Stimulated activated naive B cell treated with anti-CD40 and anti-IgM and Interleukin-4, amounts not matched to agents 10 μg/mL and 1 μg/mL and 100 μg/mL, for 72 hours (primary cell): ENCODE measurements at places on chromosomes 13 and 19.

DNA sequence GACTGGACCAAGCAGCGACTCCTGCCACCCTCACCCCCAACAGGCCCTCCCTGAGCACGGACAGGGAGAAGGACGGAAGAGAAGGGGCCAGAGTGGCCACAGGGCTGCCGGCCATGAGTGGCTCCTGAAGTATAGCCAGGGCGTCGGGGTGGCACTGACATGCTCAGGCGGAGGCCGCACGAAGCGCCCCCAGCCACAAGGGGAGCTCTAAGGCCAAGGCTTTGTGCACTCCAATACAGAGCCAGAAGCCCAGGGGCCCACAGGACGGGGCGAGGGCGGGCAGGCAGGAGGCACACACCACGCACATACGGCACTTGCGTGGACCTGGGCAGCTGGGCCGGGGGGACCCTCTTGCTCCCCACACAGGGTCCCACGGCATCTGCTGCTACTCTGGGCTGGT lies 52.0 kb downstream of the KLF2 start:
- DNase-seq = no peak

GRCh38 chr13:20099319-20099718 lies 61.5 kb downstream of the GJA3 start:
- no peak for DNase-seq

DNA sequence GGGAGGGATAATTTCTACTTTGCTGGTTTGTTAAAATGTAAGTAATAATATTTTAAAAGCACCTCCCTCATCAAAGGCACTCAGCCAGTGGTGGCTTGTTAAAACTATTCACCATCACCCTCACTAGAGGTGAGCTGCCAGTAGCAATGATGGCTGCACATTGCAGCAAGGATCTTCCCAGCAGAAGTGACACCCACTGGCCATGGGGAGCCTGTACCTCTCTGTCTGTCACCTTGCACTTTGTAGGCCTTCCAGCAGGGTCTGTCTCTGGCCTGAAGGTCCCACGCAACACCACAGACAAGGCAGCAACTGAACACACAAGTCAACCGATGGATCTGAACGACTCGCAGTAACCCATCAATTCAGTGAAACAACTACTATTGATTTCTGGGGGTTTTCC lies 47.3 kb upstream of the C13orf42 start:
- no peak for DNase-seq

DNA sequence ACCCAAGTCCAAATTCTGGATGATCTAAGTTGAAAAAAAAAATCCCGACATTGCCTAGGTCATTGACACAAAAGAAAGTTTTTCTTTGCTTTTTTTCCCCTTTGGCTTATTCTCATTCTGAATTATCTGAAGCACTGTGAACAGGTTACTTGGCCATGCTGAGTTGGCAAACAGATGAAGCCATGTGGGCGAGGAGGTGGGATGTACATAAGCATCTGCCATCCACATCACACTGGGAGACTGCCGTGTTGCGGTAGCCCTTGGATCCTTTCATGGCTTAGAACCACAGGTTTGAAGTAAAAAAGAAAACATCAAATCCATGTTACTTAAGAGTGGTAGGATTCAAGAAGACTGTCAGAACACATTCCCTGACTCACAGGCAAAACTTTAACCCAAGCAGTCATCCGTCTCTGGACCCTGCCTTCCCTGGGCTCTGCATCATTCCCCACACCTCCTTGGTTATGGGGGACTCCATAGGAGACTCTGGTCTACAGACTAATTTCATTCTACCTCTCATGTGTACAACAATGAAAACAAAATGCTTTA lies 242.5 kb upstream of the SERP2 start:
- DNase-seq = no peak

- no peak for DNase-seq
These were observed 4.4 kb upstream of the TBC1D4 start for GRCh38 chr13:75486146-75487062.

DNA sequence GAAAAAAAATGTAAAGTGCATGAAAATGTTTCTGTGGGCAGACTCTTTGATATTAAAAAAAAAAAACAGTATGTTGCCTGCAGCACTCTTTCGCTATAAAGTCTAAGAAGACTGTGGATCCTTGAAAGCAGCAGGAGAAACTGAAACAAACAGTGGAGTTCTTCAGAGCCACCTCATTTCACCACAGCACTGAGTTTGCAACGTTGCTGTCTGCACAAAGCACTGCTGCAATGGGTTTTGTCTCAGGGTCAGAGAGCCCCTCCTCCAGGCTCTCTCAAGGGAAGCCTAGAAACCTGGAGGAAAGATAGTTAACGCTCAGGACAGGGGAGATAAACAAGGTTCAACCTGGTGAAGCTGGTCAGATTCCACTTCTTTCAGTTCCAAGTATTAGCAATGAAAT lies 248.7 kb downstream of the EFNB2 start:
- DNase-seq = no peak

- no peak for DNase-seq
These were observed 12.1 kb downstream of the KLHL26 start for GRCh38 chr19:18648973-18649315.

GRCh38 chr19:40355975-40356680 lies 7.6 kb downstream of the PLD3 start:
- DNase-seq = peak; percentile 24

- DNase-seq = no peak
These were observed 20.1 kb upstream of the CAMSAP3 start for GRCh38 chr19:7575434-7576040.

- no peak for DNase-seq
These were observed 26.6 kb downstream of the ZNF787 start for GRCh38 chr19:56094449-56094848.

DNA sequence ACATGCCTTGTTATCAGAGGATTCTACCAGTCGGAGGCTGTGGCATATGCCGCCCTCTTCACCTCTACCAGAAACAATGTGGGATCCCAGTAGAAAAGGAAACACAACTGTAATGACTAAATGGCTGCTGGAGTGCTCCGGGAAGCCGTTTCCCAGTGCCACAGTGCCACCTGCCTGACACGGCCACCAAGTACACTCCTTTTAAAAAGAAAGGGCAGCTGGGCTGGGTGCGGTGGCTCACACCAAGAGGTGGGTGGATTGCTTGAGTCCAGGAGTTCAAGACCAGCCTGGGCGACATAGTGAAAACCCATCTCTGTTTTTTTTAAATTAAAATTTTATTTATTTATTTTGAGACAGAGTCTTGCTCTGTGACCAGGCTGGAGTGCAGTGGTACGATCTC lies 67.3 kb downstream of the TRPM4 start:
- DNase-seq = peak; percentile 41

DNA sequence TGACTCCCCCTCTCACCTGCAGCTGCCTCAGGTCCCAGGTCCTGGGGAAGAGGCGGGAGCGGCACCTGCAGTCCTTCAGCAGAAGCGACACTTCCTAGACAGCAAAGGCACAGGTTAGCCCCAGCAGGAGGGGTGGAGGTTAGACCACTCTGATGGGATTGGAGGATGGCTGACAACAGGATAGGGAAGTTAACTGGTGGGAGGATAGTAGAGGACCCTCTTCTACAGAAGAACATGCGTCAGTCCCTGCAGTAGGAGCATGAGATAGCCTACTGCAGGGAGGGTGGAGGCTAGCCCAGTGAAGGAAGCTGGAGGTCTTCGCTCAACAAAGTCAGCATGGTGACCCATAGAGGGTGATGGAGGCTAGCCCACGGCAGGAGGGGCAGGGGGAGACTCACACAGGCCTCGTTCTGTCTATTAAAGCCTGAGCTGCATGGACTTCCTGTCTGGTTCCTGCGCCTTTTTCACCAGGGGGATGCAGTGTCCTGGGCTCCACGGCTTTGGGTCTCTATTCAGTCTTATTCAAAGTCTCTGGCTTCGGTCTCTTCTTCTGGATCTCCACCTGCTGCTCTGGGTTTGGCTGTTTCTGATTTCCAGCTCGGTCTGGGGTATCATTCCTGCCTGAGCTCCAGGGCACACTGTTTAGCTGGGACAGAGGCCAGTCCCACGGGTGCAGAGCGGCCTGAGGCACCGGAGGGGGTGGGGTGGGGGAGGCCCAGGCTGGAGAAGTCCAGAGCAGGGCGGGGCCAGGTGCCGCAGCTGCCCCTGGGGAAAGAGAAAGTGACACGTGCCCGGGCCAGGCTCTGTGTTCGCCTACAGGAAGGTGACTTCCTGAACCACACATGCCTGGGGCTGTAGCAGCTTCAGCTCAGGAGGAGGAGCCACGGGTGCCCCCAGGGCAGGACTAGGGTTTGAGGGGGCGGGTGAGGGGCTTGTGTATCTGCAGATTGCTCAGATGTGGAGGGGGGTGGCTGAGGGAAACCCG lies 7.3 kb downstream of the IFNL3 start:
- DNase-seq = peak; percentile 41

DNA sequence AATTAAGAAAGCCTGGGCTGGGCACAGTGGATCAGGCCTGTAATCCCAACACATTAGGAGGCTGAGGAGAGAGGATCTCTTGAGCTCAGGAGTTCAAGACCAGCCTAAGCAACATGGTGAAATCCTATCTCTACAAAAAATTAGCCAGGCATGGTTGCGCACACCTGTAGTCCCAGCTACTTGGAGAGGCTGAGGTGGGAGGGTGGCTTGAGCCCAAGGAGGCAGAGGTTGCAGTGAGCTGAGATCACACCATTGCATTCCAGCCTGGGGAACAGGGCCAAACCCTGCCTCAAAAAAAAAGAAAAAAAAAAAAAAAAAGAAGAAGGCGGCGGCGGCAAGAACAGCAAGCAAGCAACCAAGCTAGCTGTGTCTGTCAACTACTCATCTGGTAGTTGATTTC lies 26.7 kb downstream of the TSC22D1 start:
- DNase-seq = no peak

DNA sequence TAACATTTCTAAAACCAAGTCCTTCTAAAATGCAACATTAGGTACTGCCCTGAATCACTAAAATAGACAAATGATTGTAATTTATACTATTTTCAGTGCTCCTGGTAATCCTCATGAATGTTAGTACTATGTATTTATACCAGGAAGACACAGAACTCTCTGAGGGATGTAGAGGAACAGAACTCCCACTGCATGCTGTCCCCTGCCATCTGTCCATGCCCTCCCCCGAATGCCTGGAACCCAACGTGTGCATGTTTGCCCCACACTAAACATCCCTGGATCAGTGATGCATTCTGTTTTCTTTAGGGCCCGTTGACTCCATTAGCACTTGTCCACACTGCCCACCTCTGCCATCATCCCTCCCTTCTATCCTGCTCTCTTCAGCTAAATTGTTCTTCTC lies 26.5 kb downstream of the ENOX1 start:
- DNase-seq = no peak

GRCh38 chr13:23621316-23621645 lies 51.1 kb downstream of the TNFRSF19 start:
- no peak for DNase-seq

- DNase-seq = no peak
These were observed 56.3 kb upstream of the DIAPH3 start for GRCh38 chr13:60220072-60220471.

- DNase-seq = no peak
These were observed 43.0 kb downstream of the ZAR1L start for GRCh38 chr13:32272021-32272683.

DNA sequence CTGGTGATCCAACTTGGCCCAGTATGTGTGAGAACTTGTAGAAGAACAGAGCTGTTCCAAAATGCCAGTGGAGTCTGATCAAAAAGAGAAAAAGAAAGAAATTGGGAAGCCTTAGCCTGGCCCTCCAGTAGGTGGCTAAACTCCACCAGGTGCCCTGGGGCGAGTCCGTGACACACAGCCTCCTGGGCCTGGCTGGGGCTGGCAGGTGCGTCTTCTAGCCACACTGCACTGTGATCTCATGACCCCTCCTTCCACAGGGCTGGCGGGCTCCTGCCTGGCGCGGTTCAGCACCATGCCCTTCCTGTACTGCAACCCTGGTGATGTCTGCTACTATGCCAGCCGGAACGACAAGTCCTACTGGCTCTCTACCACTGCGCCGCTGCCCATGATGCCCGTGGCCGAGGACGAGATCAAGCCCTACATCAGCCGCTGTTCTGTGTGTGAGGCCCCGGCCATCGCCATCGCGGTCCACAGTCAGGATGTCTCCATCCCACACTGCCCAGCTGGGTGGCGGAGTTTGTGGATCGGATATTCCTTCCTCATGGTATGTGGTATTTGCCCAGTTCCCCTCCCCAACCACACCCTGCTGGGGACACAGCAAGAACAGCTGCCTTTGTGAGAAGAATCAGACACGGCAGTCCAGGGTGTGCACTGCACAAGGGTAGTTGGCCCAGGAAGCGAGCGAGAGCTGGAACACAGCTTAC lies 53.7 kb downstream of the RAB20 start:
- no peak for DNase-seq

DNA sequence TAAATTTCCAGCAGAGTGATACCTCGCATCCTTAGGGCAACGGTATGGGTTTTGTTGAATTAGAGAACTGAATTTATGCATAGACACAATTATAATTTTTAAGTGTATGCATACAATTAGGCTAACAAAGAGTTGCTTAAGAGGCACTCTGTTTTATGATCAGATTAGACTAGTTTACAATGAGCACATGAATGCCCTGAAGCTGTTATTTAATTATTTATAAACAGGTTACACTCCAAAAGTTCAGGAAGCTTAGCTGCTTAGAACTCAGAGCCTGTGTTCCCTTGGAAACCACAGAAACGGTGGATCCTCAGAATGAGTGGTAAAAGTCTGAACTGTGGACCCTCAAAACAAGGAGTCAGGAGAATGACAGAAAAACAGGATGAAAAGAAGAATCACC lies 72.5 kb upstream of the FBXL3 start:
- DNase-seq = no peak

- DNase-seq = no peak
These were observed 1.6 kb upstream of the MLNR start for GRCh38 chr13:49218493-49219051.

DNA sequence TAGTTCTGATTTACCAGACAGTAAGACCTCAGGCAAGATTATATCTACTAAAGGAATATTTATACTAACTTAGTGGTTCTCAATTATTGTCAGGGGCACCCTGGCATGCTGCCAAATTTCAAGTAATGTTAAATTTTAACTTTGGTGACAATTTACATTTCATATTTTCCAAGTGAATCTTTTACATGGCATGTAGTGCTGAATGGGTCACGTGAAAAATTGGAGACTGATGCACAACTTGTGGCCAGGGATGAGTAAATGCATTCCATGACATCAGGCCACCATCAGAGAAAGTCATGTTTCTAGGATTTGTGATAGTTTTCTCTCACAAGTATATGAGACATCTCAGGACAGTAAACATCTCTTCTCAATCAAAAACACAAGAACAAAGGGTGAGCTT lies 202.6 kb upstream of the SOX21 start:
- no peak for DNase-seq

DNA sequence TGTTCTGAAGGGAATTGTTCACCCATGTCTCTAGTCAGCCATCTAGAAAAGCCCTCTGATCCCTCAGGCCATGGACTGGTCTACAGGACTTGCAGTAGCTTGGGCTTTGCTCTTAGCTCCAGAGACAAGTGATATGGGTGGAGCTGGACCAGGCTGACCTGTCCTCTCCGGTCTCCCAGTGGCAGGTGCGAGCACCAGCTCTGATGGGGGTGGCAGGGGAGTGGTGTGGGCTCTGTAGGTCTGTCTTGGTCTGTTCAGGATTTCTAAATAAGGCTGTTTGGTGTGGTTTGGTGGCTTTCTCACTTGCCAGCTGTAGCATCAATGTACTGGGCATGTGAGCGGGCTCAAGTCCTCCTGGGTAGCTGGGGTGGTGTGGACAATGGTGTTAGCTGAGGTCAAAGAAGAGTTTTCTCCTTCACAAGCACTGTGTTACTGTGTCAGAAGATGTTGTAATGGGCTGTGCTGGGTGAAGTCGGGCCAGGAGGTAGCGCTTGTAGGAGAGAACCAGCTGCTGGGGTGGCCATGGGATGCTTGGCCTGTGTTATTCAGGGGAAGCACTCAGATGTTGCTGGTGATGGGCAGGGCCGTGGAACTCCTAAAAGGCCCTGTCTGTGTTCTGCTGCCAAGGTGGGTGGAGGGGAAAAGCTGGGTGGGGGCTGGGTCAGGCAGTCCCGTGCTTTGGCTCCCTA lies 16.9 kb downstream of the GPC6 start:
- no peak for DNase-seq
